ENCODE measurements at places on chromosomes 7 and 10.

DNA sequence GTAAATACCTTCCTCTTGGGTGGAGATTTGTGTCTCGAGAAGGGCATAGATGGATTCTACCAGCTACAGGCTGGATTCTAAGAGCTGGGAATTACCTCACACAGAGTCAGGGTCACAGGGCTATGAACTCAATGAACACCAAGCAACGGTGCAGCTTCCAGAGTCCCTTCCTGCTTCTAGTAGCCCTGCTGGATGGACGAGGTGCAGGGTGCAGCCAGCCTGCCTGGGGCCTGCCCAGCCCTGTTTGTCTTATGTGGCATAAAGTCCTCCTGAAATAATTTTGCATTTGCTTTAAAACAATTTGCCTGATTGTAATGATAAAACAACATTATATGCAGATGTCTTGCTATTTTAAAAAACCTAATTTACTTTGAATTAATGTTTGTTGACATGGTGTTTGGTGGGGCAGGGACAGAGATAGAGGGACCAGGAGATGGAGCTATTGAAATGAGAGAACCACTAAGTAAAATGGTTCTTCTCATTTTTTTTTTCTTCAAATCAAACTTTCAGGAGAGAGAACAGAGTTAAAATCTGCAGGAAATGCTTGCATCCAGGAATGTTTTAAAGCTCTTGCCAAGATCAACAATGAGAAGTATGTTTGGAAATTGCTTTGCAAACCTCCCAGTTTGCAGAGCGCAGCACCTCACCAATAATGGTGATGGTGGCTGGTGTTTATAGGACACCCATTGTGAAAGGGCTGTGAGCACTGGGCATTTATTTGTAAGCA is 305.4 kb upstream of the PODXL start:
- DNase-seq, result no peak

DNA sequence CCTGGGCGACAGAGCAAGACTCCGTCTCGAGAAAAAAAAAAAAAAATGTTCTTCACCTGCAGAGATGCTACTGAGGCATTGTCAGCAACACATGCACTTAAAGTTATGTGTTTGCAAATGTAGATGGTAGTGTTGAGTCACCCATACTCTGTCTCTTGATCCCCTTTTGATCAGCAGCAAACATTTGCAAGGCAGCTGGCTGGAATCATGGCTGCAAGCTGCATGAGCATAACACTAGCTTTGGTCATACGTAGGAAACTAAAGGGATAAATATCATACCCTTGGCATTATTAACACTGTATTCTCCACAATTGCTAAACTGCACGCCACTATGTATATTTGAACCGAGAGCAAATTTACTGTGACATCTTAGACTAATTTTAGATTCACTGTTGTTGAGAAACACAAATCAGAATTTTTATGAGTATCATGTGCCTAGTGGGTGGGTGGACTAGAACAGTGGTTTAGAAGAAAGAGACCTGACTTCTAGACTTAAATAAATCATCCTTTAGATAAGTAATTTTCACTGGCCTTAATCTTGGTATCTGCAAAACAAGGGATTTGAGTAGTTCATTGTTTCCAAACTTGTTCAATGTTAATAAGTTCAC is 229.3 kb upstream of the MEOX2 start:
- no peak for DNase-seq

- DNase-seq, result no peak
These were observed 13.8 kb downstream of the TCF7L2 start for GRCh38 chr10:112963835-112964234.

GRCh38 chr10:54434782-54435181 is 366.2 kb downstream of the PCDH15 start:
- DNase-seq, result no peak

DNA sequence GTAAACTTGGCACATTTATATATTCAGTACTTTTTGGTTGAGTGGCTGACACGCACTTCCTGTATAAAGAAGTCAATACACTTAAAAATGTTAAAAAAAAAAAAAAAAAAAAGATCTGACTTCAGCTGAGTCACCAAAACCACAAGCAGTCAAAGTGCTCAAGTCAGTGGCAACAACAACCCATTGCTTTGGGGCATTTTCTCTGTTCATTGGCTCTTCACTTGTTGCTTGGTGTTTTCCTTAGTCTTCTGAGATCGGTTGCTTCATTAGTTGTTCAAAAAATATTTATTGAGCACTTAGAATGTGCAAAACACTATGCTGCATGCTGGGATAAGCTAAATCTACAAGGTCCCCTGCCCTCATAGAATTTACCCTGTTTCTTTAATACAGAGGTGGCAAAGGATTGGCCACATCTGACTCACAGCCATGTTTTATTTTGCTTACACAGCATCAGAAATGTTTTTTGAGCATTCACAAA is 63.7 kb downstream of the ZNRF2 start:
- peak; percentile 28 for DNase-seq

DNA sequence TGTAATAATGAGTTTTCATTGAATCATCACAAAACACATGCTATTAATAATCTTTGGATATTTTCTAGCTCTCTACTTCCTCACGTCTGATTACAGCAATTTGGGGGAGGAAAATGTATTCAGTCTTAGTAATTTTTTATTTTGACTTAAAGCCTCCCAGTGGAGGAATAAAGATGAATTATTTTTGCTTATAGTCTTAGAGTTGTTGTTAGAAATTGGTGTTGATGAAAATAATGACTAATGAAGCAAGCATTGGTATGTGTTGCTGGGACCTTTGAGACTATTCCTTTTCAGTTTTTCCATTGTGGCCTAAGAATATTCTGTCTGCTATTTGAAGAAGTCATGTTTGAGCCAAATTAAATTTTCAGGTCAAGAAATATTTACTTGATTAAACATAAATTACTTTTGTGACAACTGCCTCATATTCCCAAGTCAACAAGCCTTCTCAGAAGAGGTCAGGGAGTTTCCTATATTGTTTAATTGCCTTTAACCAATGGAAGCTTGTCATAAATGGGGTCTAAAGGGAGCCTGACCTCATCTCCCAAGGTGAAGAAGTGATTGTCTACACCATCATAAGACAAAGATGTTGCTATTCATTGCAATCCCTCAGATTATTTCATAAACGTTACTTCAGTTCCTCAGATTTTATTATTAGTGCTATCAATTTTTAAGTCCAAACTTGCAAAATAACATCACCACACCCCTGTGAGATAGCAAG is 90.0 kb downstream of the ST7 start:
- DNase-seq, result no peak

GRCh38 chr10:99709480-99710229 is 22.3 kb downstream of the COX15 start:
- DNase-seq, result no peak

DNA sequence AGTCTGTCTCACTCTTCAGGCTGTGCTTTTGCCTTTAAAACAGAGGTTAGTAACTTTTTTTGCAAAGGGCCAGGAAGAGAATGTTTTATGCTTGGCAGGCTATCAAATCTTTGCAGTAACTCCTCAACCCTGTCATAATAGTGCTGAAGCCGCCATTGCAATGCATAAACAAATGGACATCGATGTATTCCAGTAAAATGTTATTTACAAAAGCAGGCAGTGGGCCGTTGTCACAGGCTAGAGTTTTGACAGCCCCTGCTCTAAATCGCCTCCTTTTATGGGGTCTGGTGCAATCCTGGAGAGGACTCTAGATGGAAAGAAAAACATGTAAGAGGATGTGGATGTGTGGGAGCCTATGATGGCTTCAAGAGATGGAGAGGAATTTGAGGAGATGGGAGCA is 568.3 kb downstream of the TYW1 start:
- no peak for DNase-seq

- no peak for DNase-seq
These were observed 69.9 kb downstream of the APBB1IP start for GRCh38 chr10:26508016-26508415.

GRCh38 chr10:52343439-52343838 is 29.4 kb downstream of the DKK1 start:
- no peak for DNase-seq

- DNase-seq, result no peak
These were observed 9.6 kb upstream of the ZMIZ2 start for GRCh38 chr7:44738876-44739665.

DNA sequence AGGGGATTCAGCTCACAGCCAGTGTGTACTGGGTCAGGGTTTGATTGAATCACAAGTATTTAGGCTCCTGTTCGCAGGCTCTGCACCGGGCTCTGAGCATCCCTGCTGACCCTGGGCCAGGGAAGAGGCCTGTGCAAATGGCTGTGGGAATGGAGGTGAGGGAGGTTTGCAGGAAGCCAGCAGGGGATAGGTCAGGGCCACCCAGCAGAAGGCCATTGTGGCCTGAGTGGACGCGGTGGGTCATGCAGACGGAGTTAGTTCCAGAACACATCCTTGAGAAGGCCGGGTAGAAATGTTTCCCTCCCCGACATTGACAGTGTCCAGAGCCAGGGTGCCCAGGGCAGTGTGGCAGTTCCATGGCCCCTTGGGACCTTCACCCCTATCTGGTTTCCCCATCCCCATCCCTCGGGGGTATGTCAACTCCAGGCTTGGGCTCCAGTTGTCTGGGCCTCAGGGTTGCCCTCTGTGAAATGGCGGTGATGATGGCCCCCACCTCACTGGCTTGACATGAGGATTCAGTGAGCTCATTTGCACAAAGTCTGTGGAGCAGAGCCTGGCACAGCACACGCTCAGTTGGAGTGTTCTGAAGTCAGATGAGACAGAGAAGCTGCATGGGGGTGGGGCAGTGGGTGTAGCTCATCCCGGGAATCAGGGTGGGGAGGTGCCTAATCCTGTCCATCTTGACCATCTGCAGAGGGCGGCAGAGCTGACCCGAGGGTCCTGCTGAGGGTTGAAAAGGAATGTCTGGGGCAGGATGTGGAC is 107.6 kb downstream of the ADCY1 start:
- DNase-seq, result no peak

GRCh38 chr10:72612203-72612826 is 13.6 kb downstream of the MICU1 start:
- DNase-seq, result no peak

DNA sequence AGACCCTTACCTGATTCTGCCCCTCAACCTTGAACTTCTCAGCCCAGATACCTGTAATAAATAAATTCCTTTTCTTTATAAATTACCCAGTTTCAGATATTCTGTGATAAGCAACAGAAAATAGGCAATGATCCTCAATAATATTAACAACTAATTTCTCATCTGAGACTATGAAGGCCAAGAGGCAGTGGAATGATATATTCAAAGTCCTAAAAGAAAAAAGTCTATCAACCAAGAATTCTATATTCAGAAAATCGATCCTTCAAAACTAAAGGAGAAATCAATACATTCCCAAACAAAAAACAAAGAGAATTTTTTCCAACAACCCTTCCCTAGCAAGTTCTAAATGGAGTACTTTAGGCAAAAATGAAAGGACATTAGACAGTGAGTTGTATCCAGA is 279.6 kb downstream of the PTPRN2 start:
- no peak for DNase-seq

DNA sequence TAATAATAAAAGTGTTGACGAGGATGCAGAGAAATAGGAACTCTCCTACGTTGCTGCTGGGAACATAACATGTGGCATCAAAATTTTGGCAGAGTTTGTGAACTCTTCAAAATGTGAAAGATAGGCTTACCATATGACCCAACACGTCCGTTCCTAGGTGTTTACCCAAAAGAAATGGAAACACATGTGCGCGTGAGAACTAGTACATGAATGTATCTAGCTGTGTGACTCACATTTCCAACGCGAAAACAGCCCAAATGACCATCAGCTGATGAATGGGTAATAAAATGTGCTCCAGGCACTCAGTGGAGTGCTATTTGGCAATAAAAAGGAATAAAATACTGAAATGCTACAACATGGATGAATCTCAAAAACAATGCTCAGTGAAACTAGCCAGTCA is 10.4 kb upstream of the ELFN1 start:
- no peak for DNase-seq

DNA sequence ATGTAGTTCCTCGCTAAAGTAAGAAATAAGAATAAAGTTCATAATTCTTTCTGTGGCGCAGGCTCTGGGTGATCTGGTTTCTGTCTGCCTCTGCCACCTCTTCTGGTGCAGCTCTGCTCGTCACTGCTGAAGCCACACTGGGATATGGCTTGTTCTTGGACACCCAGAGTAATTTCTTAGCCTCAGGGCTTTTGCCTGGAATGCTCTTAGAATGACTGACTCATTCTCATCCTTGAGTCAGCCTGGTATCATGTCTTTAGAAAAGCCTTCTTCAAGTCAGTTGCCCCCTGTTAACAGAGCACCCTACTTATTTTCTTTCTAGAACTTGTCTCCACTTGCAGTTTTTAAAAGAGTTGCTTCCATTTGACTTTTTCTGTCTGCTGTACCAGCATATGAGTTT is 2.0 kb downstream of the ZSCAN25 start:
- DNase-seq, result no peak

DNA sequence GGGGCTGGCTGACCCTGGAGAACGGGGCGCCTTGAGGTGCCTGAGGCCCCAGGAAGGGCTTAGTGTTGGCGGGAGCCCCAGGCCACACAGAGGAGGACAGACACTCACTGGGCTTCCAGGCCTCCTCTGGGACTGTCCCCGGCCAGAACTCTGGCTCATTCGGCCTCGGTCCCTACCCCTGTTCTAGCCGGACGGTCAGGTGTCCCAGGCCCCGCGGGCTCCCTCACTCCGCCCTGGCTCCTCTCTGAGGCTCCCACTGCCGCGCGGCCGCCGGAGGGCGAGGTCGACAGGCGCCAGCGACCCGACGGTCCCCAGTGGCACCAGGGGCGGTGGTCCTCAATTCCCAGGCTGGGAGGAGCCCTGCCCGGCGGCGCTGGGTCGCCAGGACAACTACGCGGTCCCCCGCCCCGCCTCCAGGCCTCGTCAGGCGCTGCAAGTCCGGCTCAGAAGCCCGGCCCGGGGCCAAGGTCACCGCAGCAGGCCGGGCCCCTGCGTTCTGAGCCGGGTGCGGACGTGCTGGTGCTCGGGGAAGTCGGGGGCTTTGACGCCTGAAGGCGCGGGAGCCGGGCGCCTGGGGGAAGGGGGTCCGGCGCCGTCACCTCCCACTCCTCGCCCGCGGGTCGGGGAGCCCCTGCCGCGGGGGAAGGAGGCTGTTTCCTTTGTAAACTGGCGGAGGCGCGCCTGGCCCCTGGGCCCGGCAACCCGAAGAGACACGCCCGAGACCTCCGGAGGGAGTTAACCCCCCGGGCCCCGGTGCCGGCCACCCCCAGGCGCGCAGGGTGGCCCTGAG is 1.1 kb upstream of the PWWP2B start:
- DNase-seq, result no peak

GRCh38 chr10:67115972-67116371 is 190.1 kb downstream of the LRRTM3 start:
- no peak for DNase-seq

DNA sequence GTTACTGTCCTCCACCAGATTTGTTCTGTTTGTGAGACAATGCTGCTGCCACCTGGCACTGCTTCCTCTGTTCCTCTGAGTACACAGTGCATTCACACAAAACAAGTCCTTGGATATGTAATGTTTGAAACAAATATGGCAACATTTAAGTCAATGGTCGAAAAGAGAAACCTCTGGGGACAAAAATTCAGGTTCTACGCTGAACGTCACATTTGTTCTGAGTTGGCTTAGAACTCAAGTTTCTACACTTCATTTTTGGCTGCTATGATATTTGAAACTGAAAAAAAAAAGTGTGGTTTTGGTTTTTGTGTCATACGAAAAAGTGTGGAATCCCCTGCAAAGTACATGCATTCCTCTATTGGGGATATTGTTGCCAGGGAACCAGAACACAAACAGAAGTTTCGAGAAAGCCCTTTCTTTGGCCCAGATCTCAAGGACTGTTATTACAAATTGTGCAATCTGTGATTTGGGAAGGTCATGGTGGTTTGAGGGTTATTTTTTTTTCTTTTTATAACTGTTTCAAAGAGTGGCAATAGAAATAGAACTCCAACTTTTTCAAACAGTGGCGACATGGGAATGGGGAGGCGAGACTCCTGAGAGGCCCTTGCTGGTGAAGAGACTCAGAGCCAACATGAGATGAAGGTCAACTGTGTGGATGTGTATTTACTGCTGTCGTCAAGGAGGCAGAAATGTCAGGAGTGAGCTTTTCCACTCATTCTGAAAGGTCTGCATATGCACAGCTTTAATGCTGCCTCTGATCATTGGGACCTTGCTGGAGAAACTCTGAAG is 127.5 kb downstream of the CUBN start:
- DNase-seq, result no peak
